Jurkat, Clone E6-1 (cell line): ENCODE measurements at places on chromosomes 3 and 15.

DNA sequence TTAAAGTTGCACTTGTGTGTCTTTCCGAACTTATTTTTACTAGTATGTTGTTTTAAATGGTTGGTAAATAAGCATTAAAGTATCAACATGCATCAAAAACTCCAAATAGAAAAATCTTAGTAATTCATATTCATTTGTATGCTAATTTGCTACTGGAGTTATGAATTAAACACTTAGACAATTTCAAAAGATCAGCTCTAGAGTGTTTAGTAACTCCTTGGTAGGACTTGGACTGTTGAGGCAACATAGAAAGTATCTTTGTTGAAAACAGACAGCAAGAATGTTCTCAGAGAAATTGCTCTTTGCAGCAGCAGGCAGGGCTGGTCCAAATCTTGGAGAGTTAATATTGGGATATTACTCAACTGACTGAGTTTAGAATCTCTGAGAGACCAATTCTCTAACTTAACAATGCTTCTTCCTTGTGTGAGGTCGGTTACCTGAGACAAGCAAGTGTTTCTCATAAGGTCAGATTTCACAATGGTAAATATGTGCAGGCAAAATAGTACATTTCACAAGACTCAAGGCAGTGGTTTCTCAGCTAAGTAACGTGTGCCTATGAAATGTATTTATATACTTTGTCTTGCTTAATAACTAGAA lies 147.8 kb upstream of the IL12A start:
- DNase-seq: no peak

- DNase-seq: no peak
Measured at GRCh38 chr3:38311476-38311875, 29.4 kb downstream of the SLC22A14 start.

DNA sequence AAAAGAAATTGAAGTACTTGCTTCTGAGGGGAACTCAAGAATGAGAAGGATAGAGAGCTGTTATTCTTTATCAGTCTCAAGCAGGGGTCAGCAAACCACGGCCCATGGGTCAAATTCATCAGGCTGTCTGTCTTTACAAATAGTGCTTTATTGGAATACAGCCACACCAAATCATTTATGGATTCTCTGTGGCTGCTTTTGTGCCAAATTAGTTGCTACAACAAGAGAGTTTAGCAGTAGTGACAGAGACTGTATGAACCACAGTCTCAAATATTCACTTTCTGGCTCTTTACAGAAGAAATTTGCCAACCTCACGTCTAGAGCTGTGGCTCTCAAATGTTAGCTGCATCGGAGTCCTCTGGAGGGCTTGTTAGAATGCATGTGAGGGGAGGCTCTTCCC lies 258.0 kb upstream of the RARB start:
- no peak for DNase-seq

DNA sequence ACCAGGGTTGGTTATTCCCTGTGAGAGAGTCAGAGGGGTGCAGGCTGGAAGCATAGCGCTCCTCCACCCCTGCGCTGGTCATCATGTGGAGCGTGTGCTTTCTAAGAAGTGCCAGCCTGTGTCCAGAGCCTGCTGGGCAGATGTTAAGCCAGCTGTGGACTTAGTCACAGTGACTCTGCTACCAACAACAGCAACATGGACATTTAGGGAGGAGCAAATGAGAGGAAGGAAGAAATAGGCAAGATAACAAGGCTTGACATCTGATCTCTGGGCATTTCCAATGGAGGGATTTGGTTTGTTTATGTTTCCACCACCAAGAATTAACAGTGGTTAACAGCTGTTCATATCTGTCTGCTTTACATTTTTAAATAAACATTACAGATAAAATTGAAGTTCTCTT lies 36.4 kb upstream of the MYZAP start:
- DNase-seq: no peak

- no peak for DNase-seq
Measured at GRCh38 chr3:10763817-10764258, 52.2 kb upstream of the SLC6A11 start.

DNA sequence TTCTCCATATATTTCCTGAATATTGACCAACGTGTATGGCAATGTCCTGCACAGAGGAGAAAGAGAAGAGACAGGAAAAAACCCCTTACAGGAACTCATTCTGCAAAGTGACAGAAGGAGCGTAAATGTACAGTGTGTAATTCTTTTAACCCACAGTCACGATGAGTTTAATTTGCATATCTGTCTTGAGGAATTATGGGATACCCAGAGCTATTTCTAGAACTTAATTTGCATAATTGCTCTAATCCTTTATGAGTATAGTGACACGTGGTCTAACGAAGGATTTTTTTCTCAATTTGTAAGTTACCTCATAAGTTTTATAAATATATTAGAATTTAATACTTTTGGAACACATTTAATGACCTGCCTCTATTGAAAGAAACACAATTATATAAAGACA lies 9.8 kb downstream of the GPR27 start:
- DNase-seq: no peak

GRCh38 chr3:27594096-27594690 lies 110.0 kb upstream of the SLC4A7 start:
- no peak for DNase-seq

DNA sequence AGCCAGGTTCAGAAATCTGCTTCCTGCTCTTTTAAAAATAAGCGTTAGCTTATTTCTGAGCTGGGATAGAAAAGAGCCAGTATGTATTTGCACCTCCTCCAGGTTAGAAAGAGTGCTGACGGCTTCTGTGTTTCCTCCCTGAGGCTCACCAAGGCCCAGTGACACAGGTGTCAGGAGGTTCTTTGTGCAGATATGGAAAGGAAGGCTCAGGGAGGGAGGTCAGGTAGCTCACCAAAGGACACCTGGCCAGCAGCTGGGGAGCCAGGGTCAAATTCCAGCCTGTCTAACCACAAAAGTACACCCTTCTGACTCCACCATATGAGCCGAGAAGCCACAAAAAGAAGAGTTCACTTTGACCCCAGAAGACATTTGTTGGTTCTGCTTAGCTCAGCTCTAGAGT lies 201.0 kb upstream of the WNT5A start:
- no peak for DNase-seq

DNA sequence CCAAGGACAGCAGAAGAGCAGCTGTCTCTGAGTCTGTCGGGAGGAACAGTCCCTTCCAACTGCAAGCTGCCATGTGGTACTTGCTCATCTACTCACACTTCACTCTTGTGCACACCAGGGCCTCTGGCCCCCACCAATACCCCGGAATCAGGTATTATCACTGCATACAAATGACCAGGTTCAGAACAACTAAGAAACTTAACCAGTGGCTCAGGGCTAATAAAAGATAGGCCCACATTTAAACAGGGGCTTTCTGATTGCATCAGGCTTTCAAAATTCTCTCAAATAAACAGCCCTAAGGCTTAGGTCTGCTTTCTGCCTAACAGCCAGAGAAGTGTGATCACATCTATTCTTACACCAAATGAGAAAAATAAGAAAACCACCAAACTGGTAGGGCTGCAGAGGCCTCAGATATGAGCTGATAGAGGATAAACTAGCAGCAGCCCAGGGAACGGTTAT lies 20.7 kb downstream of the CCDC12 start:
- DNase-seq: peak; percentile 66

GRCh38 chr3:32004113-32004765 lies 22.7 kb downstream of the ZNF860 start:
- DNase-seq: no peak

GRCh38 chr3:147210676-147211075 lies 195.7 kb downstream of the ZIC4 start:
- DNase-seq: no peak

- DNase-seq: no peak
Measured at GRCh38 chr15:84992157-84992944, 10.7 kb downstream of the PDE8A start.

- DNase-seq: no peak
Measured at GRCh38 chr3:72519946-72520604, 328.2 kb downstream of the SHQ1 start.
